Stimulated activated CD4-positive, alpha-beta T cell treated with anti-CD3 and anti-CD28 coated beads, Interleukin-1b, Interleukin-23, amount 100 ng/mL, for 1 hour (primary cell): ENCODE measurements at places on chromosomes 5 and 9.

GRCh38 chr5:77281969-77282336 lies 71.5 kb downstream of the PDE8B start:
- DNase-seq, result no peak

GRCh38 chr5:38164776-38165399 lies 93.5 kb upstream of the EGFLAM start:
- DNase-seq, result no peak

- DNase-seq, result no peak
Observed at GRCh38 chr5:74762599-74762998, 4.3 kb downstream of the GFM2 start.

- DNase-seq, result no peak
Observed at GRCh38 chr5:175859422-175859821, 12.0 kb upstream of the CPLX2 start.

- DNase-seq, result no peak
Observed at GRCh38 chr5:172706796-172707195, 64.2 kb downstream of the DUSP1 start.

GRCh38 chr5:38996123-38996522 lies 78.1 kb downstream of the RICTOR start:
- no peak for DNase-seq
